ENCODE measurements at places on chromosomes 1 and 21.
A peak's percentile ranks its signal among the peaks of the same experiment; 100 is the strongest.

GRCh38 chr1:76203127-76203526, 128.6 kb downstream of the ST6GALNAC3 start:
- DNase-seq, result no peak

GRCh38 chr1:21638531-21639341, 30.4 kb downstream of the RAP1GAP start:
- DNase-seq, result no peak

DNA sequence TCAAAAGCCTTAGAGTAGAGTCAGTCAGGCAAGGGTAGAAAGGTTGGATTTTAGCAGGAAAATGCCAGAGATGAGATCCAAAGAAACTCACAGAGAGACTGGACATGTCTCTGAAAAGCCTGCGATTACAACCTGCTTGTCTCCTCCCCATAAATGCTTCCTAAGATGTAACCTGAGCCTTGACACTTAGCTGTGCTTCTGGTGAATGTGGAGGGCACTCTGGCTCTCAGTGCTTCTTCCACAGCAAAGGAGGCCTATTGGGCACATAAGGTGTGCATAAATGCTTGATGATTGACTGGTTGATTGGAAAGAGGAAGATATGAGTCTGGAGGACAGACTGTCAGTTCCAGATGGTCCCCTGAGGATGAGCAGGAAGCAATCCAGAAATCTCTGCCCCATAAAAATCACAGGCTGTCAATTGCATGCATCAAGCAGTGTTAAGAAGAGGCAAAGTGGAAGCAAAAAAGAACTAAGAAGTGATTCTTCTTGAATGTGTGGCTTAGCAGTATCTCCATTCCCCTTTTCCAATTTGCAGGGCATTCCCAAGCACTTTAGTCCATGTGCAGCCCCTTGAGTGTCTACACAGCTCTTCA, 236.2 kb upstream of the RRP15 start:
- DNase-seq, result no peak

- peak; percentile 47 for DNase-seq
Observed at GRCh38 chr1:37809942-37810341, 1.9 kb upstream of the YRDC start.

All from inflammatory macrophage treated with lipopolysaccharide for 1 hour (primary cell).